ENCODE measurements at places on chromosomes 1 and 21.
A peak's percentile ranks its signal among the peaks of the same experiment; 100 is the strongest.

- no peak for DNase-seq
These were observed 21.3 kb downstream of the UBASH3A start for GRCh38 chr21:42424914-42425541.

DNA sequence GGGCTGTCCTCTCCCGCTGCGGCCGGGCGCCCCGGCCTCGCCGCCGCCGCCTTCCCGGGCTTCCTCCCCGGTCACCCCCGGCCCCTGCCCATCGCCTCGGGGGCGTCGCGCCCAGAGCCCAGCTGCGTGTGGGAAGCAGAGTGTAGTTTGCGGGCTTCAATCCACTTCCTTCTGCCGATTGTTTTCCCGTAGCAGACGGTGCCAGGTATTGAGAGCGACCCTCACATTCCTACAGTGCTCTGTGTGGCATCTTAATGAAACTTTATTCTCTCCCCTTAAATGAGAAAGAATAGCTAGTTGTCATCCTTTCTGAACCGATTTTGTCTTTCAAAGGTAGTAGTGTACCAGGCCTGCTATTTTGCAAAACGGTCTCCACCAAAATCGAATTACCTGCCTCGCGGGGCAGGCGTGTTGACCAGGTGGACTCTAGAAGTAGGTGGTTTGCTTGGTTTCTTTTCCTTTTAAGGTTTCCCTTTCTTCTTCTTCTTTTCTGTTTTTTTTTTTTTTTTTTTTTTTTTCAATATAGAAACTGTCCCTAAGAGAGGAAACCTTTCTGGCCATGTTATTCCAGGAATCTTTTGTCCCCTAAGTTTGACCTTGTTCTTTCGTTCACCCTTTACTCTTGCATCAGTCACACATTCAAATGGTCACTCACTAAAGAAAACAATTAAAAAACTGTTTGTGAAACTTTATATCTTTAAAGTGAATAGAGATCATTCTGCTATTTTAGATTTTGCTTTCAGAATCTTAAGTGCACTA lies 881 bp downstream of the USP25 start:
- DNase-seq = no peak

- no peak for DNase-seq
These were observed 158.8 kb upstream of the DUSP10 start for GRCh38 chr1:221900678-221901077.

DNA sequence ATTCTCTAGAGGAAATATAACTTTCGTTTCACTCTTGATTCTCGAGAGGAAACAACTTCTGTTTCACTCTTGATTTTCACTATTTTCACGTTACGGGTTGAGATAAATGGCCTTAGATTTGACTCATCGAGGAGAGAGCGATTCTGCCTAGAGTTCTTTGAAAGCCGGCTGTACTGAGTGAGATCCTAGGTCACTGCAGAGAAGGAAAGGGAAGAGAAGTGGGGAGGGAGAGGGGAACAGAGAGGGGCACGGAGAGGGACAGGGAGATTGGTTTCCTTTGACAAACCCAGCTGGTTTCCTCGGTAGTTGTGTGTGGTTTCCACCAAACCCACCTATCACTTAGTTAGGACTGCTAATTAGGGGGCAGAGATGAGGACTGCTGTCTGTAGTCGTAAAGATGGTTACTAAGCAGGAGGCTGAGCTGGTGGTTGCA lies 21.6 kb upstream of the GPR137B start:
- DNase-seq = no peak

GRCh38 chr1:157137046-157137407 lies 1.2 kb downstream of the ETV3 start:
- DNase-seq = no peak

DNA sequence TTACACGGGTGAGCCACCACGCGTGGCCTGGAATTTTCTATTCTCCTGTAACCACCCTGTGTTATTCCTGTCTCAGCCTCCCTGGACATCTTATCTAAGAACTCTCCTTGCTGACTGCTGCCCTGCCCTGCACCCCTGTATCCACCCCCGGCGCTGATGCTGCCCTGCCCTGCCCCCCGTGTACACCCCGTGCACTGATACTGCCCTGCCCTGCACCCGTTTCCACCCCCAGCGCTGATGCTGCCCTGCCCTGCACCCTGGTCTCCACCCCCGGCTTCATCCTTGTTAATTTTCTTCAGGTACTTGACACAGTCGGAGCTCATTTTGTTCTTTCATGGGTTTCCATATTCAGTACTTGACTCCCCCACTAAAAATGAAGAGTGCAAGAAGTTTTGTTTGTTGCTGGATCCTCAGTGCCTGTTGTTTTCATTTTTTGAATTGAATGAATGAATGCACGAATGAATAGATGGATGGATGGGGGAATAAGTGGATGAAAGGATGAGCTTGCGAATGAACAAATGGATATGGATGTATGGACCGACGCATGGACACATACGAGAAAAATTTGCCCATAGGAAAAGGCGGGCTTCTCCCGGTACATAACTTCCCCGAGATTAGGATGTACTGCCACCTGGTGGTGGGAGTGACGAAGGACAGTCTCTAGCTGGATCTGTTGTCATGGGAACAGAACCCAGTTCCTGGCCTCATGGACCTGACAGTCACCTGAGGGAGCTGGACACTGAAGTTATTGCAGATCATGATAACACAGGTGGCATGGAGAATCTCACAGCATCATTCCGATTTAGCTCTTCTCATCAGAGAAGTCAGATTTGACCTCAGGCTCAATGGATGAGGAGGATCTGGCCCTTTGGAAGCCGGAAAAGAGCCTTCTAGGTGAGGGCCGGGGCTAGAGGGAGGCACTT lies 14.9 kb downstream of the AADACL4 start:
- DNase-seq = peak; percentile 42
